ENCODE measurements at places on chromosomes 2 and 18. TPM values are rescaled to one million over a fixed set of nuclear protein-coding genes. Genes with fewer than 3 reads are reported as not detected.

SALL3 gene
- not detected for total RNA-seq

GRCh38 chr2:68365087-68365486 is at the start of gene PLEK:
Gene PLEK, plus strand, starts transcription at chr2:68365282. Its CDS starts 70 bp downstream, at chr2:68365352.
- H3K4me3 ChIP-seq = peak within 1 kb of the TSS; percentile 59
- H3K27ac ChIP-seq = peak within 1 kb of the TSS; percentile 35
- DNase-seq = no peak
- H3K27me3 ChIP-seq = peaks cover 16% of the 10 kb centered on the region
- peaks cover 5% of the 10 kb centered on the region for H3K36me3 ChIP-seq
- peaks cover 26% of the 10 kb centered on the region for H3K4me1 ChIP-seq

DNA sequence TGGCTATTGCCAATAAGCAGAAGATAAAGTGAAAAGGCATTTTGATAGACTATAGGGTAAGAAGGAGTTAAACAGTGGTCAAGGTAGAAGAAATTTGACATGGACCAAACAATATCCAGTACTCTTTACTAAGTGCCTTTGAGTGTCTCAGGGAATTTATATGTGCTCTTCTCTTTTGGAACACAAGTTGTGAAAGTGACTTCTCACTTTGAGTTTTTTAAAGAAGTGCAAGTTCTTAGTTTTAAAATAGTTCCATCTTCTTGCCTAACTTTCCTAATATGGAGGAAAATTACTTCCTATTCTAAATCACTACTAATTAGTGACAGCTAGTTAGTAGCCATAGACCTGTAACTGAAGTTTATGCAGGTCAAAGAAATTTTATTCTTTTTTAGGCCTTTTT is 63.4 kb downstream of the AFTPH start:
- no peak overlapping the region for H3K27ac ChIP-seq
- H3K36me3 ChIP-seq = peaks cover 33% of the 10 kb centered on the region
- H3K4me3 ChIP-seq = no peak overlapping the region
- H3K4me1 ChIP-seq = peaks cover 17% of the 10 kb centered on the region
- no peaks in the 10 kb centered on the region for H3K27me3 ChIP-seq

DNA sequence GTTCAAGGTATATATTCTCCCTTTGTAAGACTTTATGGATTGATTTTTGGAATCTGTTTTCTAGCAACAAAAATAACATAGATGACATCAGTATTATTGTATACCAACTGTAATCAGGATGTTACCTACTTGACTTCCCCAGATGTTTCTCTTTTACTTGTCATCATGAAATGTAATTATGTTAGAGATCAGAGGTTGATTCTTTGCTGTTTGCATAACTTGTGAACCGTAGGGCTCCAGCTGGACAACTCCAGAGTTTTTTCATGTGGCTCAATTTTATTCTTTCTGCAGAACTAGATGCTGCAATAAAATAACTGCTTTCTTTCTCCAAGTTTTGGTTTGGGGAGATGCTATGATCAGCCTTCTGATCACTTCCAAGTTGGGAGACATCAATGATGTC is 58.1 kb downstream of the SPOPL start:
- H3K27me3 ChIP-seq = no peaks in the 10 kb centered on the region
- H3K4me3 ChIP-seq = no peak overlapping the region
- H3K4me1 ChIP-seq = no peaks in the 10 kb centered on the region
- DNase-seq = no peak
- H3K36me3 ChIP-seq = peaks cover 12% of the 10 kb centered on the region
- no peak overlapping the region for H3K27ac ChIP-seq

All from activated T-helper 1 cell treated with anti-CD3 and anti-CD28 coated beads, Interleukin-12 subunit alpha, Interleukin-12 subunit beta, Interleukin-2, Interleukin-4 antibody, amounts not matched to agents 30 ng/mL and 10 ng/mL and 1 ng/mL, durations not matched to agents 14 hours and 24 hours and 36 hours (primary cell).